PC-9 (cell line): ENCODE measurements at places on chromosomes 5 and 9. TPM values are rescaled to one million over a fixed set of nuclear protein-coding genes. Genes with fewer than 3 reads are reported as not detected.
A peak's percentile ranks its signal among the peaks of the same experiment; 100 is the strongest.

DNA sequence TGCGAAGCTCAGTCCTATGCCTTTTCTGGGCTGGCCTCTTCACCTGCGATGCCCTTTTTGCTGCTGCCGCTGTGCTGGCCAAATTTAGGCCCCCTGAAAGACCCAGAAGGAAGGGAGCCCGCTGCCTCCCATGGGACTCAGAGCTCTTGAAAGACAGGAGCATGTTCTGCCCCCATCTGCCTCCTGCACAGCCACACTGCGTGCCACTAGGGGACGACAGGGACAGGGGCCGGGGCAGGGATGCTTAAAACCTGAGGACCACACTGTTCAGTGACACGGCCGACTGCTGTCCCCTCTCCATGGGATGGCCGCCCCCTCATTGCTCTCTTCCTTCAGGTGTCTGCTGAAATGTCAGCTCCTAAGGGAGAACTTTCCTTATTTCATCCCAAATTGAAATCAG lies 132.4 kb downstream of the ADAMTS2 start:
- DNase-seq, result no peak
- no peaks in the 10 kb centered on the region for H3K4me1 ChIP-seq
- no peaks in the 10 kb centered on the region for H3K36me3 ChIP-seq
- H3K4me3 ChIP-seq, result no peak overlapping the region

GRCh38 chr5:177311392-177311722 lies 341 bp downstream of the MXD3 start:
- H3K27ac ChIP-seq, result no peak overlapping the region
- H3K36me3 ChIP-seq, result peaks cover 3% of the 10 kb centered on the region; the same call in 1 of the 2 replicates
- no peaks in the 10 kb centered on the region for H3K27me3 ChIP-seq

DNA sequence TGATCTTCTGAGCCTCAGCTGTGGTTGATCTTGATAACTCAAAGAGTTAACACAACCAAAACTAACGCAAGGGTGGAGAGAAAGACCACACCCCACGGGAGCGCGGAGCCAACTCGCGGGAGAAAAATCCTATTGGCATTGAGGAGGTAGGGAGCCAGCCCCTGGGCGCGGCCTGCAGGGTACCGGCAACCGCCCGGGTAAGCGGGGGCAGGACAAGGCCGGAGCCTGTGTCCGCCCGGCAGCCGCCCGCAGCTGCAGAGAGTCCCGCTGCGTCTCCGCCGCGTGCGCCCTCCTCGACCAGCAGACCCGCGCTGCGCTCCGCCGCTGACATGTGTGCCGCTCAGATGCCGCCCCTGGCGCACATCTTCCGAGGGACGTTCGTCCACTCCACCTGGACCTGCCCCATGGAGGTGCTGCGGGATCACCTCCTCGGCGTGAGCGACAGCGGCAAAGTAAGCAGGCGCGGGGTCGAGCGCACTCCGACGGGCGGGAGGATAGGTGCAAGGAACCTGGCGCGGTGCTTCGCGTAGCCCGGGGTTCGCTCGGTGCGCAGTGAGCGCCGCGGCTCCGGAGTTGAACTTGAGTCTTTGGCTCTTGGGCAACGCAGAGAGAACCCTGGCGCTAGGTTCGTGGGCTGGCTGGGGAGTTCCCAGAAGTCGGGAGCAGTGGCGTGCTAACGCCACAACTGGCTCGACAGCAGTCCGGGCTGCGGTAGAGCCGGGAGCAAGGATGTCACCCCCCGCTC lies at the start of gene GDA:
Gene GDA, plus strand, starts transcription at position 210 of the 745 bp plus-strand sequence. Its CDS starts 120 bp downstream, at position 330.
- H3K36me3 ChIP-seq, result no peaks in the 10 kb centered on the region
- no peaks in the 10 kb centered on the region for H3K27me3 ChIP-seq
- H3K27ac ChIP-seq, result peak within 1 kb of the TSS; percentile 83
- peak within 1 kb of the TSS; percentile 68 for H3K4me3 ChIP-seq
- peaks cover 69% of the 10 kb centered on the region for H3K4me1 ChIP-seq

DNA sequence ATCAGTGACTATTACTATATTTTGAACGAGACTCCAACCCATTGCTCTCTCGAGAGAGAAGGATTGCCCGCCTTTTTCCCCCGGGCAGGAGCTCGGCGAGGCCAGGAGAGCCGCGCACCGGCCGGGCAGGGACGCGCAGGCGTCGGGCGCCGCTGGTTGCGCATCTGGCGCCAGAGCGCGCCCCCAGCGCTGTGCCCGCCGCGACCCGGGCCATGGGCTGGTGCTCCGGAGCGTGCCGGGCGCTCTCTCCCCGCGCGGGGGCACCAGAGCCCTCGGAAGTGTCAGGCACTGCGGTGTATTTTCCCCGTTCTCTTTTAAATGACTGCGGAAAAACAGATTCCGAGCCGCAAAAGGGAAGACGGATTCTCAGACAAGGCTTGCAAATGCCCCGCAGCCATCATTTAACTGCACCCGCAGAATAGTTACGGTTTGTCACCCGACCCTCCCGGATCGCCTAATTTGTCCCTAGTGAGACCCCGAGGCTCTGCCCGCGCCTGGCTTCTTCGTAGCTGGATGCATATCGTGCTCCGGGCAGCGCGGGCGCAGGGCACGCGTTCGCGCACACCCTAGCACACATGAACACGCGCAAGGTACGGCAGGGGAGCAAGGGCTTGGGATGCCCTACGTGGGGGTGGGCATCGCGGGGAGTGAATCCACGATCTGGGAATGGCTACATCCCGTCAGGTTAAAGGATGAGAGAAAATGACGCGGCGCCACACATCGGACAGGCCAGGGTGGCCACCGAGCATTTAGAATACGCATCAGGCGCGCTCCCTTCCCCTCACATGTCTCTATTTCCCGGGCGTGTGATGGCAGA lies 1.1 kb upstream of the NTRK2 start:
- no peak for DNase-seq
- no peak overlapping the region for H3K27ac ChIP-seq
- H3K36me3 ChIP-seq, result no peaks in the 10 kb centered on the region

GRCh38 chr9:80437825-80438224 lies 866.1 kb downstream of the TLE4 start:
- DNase-seq, result no peak
- no peak overlapping the region for H3K4me3 ChIP-seq
- H3K27ac ChIP-seq, result no peak overlapping the region
- no peaks in the 10 kb centered on the region for H3K36me3 ChIP-seq
- H3K27me3 ChIP-seq, result no peaks in the 10 kb centered on the region

- H3K27me3 ChIP-seq, result no peaks in the 10 kb centered on the region
- peaks cover 5% of the 10 kb centered on the region; the same call in 1 of the 2 replicates for H3K4me1 ChIP-seq
- DNase-seq, result no peak
- 0 out of 2 replicates have a peak, but pooled peaks cover 5% of the 10 kb centered on the region for H3K36me3 ChIP-seq
These were observed 39.1 kb downstream of the POC5 start for GRCh38 chr5:75678155-75678554.

DNA sequence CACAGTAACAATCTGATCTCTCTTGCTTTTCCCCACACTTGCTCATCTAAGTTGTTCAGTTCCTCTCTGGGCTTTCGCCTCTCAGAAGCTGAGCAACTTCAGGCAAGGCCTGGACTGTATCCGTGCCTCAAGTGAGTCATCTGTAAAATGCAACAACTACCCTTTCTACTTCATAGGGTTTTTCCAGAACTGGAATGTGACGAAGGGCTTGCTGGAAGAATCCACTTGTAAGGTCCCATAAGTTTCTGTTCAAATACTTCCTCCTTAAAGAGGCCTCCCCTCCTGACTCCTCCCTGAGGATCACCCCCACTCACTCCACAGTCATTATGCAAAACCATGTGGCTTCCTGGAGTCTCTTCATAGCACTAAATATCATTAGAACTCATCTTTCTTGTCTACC lies 17.5 kb upstream of the INSYN2B start:
- H3K27ac ChIP-seq, result no peak overlapping the region
- no peaks in the 10 kb centered on the region for H3K36me3 ChIP-seq
- no peak for DNase-seq
- H3K27me3 ChIP-seq, result no peaks in the 10 kb centered on the region

GRCh38 chr5:76794871-76795270 lies 24.0 kb upstream of the F2RL1 start:
- no peaks in the 10 kb centered on the region for H3K36me3 ChIP-seq
- DNase-seq, result peak; percentile 81
- no peaks in the 10 kb centered on the region for H3K27me3 ChIP-seq
- no peak overlapping the region for H3K4me3 ChIP-seq
- peak overlapping the region; percentile 100 for H3K27ac ChIP-seq

MARVELD2 gene
- total RNA-seq, result 16.2 and 21.0 TPM in 2 replicates

DNA sequence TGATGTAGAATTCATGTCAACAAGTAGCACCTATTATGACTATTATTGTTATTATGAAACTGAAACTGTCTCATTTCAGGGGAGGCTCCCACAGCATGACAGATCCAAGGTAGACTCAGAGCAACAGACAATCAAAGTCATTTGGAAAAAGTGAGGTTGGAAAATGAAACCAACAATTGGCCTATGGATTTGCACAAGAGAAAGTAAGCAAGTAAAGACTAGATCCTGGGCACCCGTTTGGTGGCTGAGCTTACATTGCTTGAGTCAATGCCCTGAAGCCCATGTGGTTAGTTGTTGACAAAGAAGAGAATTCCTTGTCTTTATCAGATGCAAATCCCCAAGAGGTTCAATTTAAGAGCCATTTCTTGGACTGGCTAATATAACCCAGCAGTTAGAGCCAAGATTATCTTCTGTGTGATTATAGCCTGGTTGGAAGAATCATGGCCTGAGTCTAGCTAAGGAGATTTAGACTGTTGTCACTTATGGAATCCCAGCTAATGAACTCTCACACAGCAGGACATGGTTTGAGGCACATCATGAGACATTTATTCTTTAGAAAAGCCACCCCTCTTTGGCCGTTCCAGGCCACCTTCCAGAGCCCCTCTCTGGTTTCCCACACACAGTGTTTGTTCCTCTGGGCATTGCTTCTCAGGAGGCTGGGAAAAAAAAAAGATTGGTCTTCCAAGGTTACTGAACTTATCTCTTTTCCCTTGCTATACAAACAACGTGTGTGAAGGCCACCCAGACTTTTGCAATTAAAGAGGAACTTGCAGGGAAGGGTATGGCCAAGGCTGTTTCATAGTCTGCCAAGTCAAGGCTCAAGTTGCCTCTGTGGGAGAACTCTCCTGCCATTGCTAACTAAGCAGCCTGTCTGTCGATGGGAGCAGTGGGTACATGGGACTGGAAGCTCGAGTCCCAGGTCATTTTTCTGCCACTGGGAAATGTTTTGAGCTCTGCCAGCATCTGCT lies 399.5 kb downstream of the ENC1 start:
- DNase-seq, result peak; percentile 50
- H3K4me3 ChIP-seq, result peak overlapping the region; percentile 38; the same call in 1 of the 2 replicates
- no peaks in the 10 kb centered on the region for H3K36me3 ChIP-seq
- peak overlapping the region; percentile 100 for H3K27ac ChIP-seq

DNA sequence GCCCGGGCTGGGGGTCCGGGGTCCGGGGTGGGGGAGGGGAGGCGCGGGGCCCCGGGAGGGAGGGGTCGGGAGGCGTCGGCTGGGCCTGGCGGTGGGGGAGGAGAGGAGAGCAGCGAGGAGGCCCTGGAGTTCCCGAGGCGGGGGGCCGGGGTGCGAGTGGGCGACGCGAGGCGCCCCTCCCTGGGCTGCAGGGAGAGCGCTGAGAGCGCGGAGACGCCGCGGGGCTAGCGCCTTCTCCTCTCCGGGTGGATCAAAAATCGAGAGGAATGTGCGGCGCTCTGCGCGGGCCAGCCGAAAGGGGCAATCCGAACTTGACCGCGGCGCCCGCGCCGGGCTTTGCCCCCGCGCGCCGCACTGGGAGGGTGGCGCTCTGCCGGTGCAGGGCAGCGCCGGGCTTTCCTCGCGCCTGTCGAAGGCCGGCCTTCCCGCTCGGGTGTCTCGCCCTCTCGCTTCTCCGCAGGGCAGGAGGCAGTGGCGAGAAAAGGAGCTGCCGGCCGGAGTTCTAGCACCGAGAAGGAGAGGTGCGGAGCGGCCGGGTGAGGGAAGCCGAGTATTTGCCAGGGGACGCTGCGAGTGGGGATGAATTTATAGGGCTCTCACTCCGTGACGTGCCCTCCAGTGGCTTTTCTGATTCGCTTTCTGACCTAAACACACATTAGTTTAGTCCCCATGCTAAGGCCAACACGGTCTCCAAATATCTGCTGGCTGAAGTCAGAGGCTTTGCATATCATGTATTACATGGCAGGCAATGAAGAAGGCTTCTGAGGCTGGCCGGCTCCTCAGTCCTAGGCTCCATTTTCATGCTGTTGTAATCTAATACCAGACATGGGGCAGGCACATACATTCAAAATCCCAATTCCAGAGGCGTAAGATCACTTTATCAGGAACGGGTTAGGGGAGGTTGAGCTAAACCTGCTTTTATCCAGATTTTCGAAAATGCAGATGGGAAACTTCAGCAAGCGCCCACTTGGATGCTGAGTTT lies 503 bp upstream of the GDNF start:
- H3K36me3 ChIP-seq, result no peaks in the 10 kb centered on the region
- DNase-seq, result no peak
- H3K27ac ChIP-seq, result no peak overlapping the region
- H3K4me1 ChIP-seq, result no peaks in the 10 kb centered on the region
- no peak overlapping the region for H3K4me3 ChIP-seq

DNA sequence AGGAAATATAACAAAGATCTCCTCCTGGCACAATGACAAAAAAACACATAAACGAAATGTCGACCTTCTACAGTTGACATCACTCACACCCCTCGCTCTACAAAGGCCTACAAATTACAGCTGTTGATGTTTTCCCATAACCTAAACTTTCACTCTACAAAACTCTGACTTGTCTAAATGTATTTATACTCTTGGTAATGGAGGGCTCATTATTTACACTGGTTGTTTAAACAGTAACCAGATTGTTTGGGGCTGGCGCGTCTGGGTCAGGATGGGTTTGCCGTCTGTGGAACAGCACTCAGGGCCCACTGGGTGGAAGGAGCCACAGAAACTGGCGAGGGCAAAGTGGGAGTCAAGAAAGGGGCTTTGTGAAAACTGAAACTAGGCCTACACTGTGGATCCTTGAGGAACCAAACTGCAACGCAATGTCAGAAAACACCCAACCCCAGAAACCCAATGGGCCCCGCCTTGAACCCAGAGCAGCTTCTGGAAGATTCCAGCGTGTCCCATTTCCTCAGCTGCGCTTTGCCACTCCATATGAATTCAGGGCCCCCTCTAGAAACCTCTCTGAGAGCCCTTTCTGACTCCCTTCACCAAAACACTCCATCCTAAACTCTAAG lies 136.7 kb downstream of the ROR2 start:
- no peaks in the 10 kb centered on the region for H3K36me3 ChIP-seq
- H3K27me3 ChIP-seq, result peaks cover 27% of the 10 kb centered on the region
- H3K4me1 ChIP-seq, result no peaks in the 10 kb centered on the region
- H3K27ac ChIP-seq, result no peak overlapping the region
- no peak overlapping the region for H3K4me3 ChIP-seq
